SK-N-MC (cell line): ENCODE measurements at places on chromosomes 3 and 15.

DNA sequence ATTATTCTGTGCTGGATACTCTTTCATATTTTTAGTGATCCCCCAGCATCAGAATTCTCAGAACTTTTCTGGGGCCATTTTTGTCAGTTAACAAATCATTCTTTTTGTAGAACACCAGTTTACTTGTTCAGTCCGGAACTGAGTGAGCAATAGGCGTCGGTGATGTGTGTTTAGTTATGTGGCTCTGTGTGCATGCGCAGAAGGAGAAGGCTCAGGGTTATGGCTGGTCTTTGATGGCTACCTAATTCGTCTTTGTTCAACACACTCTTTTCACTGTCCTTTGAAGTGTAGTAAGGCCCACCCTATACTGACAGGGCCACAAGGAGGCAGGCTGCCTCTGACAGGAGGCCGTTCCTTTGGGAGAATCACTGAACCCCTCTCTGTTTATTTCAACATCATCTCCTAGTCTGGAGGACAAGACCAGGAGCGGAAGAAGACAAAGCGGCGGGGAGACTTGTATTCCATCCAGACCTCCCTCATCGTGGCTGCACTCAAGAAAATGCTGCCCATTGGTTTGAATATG, 158.2 kb upstream of the CHRM5 start:
- DNase-seq = no peak

DNA sequence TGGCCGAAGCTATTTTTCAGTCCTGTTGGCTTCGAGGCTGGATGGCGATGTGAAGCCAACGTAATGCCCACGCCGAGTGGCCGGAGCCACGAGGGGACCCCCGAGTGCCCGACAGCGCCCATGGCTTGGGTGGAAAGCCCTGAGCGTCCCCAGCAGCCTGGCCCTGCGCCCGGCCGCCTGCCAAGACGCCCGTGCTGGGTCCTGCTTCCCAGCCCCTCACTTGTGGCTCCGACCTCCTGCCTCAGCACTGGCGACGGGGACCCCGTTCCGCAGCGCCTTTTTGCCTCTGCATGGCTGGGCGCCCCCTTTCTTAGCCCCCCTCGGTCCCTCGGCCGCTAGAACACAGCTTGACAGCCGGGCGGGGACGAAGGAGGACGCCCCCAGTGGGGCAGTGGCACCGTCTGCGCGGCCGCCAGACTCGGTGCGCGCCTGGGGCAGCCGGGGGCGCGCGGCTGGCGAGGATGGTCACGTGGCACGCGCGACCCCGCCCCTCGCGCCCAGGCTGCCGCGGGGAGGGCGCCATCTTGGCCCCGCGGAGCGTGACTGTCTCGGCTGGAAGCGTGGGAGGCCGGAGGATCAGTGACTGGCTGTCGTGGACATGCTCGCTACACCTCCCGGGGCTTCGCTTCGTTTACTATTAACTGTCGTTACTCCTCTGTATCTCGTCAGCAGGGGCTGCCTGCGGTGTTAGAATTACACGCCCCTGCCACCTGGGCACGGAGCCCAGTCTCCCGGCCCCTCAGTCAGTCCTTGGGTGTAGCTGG, 626 bp upstream of the GPR176 start:
- no peak for DNase-seq

DNA sequence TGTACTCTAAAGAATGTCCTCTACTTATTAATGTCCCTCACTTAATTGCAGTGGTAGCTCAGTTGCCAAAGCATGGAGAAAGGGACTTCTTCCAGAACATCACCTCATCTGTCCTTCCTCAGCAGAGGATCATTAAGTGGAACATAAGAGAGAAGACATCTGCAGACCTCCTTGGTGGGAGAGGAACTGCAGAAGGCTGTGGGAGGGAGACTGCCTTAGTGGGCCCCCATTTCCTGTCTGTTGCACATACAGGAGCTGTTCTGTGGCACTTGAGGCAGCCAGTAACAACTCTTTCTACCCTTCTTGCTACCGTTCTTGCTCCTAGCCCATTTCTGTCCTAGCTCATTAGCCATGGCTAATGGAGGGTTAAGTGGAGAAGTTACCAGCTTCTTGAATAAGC, 33.6 kb downstream of the HPS3 start:
- no peak for DNase-seq

GRCh38 chr3:108940568-108941263, 13.0 kb downstream of the GUCA1C start:
- no peak for DNase-seq

GRCh38 chr15:77066971-77067690, 3.8 kb downstream of the TSPAN3 start:
- no peak for DNase-seq

GRCh38 chr3:172132159-172132586, 92.8 kb downstream of the FNDC3B start:
- DNase-seq = no peak

GRCh38 chr15:33344530-33344929, 33.8 kb downstream of the RYR3 start:
- no peak for DNase-seq

- no peak for DNase-seq
Measured at GRCh38 chr3:126211569-126211968, 31.2 kb upstream of the ALDH1L1 start.

- DNase-seq = no peak
Measured at GRCh38 chr15:58217460-58217859, 79.3 kb downstream of the AQP9 start.

GRCh38 chr3:70527026-70527425, 214.6 kb upstream of the MDFIC2 start:
- no peak for DNase-seq

DNA sequence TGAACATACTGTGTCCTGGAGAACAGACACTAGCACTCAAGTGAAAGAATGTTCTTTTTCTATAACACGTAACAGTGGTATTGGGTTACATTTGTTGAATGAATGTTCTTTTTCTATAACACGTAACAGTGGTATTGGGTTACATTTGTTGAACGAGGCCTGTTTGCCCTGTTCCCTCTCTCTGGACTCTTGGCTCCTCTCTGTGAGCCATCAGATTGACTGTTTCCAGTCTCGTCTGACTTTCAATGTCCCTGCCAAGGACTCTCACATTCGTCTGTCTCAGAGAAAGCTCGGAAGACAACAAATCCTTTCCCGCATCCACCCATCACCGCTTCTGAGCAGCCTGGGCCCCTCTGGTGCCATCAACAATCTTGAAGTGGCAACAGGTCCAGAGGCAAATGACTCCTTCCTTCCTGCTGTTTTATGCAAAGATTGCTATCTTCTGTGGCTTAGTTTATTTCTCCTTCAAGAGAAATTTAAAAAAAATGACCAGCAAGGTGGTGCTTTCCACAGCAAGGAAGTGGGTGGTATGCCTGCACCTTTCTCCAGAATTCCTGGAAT, 8.0 kb downstream of the TMEM45A start:
- DNase-seq = no peak

GRCh38 chr3:117117188-117117936, 407.8 kb downstream of the TUSC7 start:
- DNase-seq = no peak

GRCh38 chr3:62209101-62209500, 164.2 kb downstream of the FEZF2 start:
- no peak for DNase-seq

DNA sequence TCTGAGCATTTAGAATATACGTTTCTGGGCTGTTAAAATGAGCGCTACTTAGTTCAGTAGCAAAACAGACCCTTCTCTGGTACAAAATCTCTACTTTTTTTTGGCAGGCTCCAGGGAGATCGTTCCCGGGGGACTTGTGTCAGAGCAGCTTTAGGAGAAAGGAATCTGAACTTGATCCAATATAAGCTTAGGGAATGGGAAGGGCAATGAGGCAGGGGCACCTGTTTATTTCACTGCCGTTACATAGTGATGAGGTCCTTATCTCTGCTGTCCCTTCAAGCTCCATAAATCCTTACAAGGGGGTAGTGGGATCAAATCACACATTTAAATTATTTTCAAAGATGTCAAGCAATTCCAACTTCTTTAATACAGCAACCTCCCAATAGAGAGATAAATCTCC, 128.7 kb upstream of the BNIP2 start:
- DNase-seq = no peak

DNA sequence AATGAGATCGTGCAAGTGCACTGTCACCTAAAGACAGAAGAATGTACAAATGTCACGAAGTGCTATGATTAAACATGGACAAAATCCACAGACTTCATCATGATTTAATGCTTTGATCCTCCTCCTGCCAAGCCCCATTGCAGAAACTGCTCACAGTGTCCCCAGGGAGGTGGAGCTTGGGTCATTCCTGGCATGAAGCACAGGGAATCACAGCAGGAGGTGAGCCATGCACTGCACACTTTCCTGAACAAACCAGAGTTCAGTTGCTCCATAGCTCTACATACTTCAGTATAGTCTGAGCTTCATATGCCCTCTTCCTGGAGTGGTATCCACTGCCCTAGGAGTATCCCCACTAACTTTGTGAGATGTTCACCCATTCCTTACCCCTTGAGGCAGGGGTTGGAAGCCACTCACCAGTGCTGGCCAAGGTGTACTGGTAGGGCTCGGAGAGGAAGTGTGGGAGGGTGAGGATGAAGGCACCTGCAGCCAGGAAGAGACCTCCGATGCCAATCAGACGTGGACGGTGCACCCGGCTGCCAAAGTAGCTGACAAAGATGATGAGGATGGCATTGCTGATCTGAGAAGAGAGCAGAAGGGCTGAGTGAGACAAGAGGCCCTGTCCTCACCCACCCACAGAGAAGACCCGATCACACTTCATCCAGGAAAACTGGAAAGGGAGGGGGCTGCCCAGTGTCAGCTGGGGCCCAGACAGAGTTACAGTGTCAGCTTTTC, 56.3 kb downstream of the SLCO2A1 start:
- no peak for DNase-seq

- no peak for DNase-seq
Measured at GRCh38 chr3:119531151-119531550, 28.3 kb downstream of the CD80 start.

DNA sequence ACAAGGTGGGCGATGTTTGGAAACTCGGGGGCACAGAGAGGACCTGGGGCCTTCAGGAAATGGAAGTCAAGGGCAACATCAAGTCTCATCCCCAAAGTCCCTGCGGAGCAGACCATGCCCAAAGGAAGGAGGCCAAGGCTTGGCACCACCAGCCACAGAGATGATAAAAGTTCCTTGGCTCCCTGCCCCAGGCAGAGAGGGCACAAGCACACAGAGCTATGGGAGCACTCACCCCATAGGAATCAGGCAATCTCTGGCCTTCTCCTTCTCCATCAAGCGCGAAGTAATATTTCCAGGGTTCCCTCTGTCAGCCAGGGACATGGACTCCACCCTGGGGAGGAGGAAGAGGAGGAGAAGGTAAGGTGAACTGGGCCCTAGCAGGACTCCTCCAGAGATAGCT, 7.9 kb downstream of the ACAA1 start:
- DNase-seq = no peak

DNA sequence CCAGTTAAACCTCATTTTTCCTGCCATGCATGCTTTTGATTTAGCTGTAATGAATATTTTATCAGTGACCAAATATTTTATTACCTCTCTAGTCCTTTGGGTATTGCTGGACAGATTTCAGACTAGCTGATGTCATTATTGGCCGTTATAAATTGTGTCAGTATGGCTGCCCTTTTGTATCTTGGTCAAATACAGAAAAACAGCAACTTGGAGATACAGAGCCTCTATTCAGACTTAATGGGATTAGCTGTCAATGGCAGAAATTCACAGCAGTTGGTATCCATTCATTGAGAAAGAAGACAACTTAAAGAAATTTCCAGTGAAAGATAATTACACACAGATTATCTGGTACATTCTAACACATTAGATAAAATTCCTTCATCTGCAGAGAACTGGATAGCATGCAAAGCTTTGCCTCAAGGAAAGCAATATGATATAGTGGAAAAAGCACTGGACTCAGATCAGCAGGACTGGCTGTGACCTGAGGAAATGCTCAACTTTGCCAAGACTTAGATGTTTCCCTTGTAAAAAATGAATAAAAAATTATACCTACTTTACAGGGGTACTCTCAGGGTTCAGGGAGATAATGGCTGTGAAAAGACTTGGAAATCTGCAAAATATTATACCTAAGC, 20.8 kb downstream of the COL6A6 start:
- DNase-seq = no peak

GRCh38 chr15:69390575-69390974, 23.6 kb upstream of the KIF23 start:
- DNase-seq = no peak

- no peak for DNase-seq
Measured at GRCh38 chr15:90418627-90419026, 30.6 kb downstream of the IQGAP1 start.

GRCh38 chr15:56886363-56886931, 32.0 kb upstream of the TCF12 start:
- no peak for DNase-seq

DNA sequence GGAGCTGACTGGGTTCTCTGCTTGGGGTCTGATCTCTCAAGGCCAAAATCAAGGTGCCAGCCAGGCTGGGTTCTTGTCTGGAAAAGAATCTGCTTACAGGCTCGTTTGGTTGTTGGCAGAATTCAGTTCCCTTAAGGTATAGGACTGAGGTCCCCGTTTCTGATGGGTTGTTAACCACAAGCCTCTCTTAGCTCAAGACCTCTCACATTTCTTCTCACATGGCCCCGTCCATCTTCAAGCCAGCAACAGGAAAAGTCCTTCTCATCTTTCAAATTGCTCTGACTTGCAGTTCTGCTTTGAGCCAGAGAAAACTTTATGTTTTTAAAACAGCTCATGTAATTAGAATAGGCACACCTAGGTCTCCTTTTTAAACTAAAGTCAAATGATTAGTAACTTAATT, 20.4 kb downstream of the UACA start:
- no peak for DNase-seq

- no peak for DNase-seq
Measured at GRCh38 chr3:45355351-45355750, 33.0 kb upstream of the LARS2 start.

- no peak for DNase-seq
Measured at GRCh38 chr3:177610686-177611633, 413.7 kb upstream of the TBL1XR1 start.

DNA sequence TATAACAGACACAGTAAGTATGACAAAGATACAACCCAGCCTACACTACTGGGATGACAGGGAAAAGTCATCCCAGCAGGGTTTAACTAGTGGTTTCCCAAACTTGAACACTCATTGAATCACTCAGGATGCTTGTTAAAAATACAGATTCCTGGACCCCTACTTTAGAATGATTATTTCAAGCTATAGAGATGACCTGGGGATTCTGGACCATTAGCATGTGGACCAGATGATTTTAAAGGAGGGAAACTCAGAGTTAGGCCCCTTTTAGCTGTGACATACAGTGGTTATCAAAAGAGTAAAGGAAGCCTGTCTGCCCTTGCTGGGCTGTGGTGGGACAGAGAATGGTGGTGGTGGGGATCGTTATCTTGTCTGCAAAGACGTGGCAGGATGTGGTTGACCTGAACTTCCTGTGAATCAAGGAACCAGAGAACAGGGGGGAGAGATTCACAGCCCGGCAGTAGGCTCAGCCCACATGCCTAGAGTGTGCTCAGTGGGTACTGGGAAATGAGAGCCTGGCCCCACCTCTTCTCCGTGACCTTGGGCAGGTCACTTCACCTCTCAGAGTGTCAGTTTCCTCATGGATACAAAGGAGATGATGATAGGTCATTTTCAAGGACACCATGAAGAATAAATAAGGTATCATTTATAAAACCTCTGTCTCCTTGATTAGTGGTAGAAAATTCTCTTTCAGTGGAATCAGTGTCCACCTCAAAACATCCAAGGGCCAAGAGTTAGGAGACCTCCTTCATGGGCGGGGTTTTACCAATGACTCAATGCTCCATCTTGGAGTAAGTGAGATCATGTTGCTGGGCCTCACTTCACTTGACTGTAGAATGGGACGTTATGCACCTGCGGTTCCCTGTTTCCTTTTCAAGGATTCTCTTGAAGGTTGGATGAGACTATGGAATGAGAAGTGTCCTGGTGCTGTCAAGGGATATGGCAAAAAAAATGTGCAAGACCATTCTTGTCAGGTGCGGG, 306.5 kb downstream of the RPLP1 start:
- DNase-seq = no peak

- no peak for DNase-seq
Measured at GRCh38 chr3:197268294-197268693, 30.1 kb downstream of the DLG1 start.
